DND-41 (cell line): ENCODE measurements at places on chromosomes 5 and 9.

- DNase-seq = no peak
These were observed 21.9 kb upstream of the DUSP1 start for GRCh38 chr5:172792701-172793570.

GRCh38 chr5:178207183-178207916 is 3.0 kb downstream of the HNRNPAB start:
- no peak for DNase-seq

DNA sequence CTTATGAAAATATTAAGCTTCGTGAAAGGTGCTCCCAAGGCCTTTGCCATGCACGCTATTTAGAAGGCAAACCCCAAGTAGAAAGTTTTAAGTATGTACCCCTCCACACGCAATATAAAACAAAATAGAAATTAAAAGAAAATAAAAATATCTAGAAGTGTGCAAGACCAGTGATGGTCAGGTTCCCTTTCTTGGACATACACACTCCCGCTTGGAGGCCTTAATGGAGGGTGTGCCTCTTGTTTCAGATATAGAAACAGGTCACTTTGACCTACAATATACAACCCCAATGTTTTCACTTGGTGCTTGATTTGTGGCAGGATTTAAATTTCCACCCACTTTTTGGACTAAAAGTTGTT is 127.4 kb upstream of the STC2 start:
- no peak for DNase-seq

DNA sequence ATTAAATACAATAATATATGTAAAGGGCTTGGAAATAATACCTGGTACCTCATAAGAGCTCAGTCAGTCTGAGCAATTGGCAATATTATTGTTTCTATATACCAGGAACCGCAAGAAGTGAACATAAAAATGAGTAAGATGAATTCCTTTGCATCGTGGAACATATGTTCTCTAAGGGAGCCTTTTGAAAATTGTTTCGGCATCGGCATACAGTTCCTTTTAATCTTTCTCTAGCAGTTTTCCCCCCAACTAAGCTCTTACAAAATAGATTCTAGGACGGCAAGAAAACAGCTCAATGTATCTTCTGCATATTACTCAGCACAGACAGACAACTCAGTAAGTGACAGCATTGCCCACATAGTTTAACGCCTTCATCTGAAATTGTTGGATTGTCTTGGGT is 426.6 kb upstream of the WWC1 start:
- no peak for DNase-seq

DNA sequence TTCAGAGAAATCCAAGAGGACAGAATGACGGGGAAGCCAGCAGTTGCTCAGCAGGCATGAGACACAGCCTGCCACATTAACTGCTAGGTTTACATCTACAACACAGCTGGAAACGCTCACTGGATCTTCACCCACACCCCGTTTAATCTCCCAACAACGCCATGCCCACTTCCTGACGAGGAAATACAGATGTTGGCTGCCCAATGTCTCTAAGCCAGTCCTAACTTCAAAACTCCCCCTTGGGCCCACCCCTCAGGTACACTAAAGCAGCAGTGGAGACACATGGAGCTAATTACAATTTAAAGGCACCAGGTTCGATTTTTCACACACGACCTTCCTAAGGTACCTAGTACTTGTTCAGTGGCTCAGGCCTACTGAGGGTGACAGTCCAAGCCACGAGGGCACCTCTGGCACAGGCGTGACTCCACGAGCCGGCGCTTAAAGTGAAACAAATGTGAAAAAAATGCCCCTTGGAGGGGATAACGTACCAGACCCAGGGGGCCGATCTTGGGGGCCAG is 904 bp downstream of the RPL12 start:
- peak; percentile 58 for DNase-seq

- DNase-seq = peak; percentile 8
These were observed 146.9 kb upstream of the SLC1A3 start for GRCh38 chr5:36459176-36460135.

DNA sequence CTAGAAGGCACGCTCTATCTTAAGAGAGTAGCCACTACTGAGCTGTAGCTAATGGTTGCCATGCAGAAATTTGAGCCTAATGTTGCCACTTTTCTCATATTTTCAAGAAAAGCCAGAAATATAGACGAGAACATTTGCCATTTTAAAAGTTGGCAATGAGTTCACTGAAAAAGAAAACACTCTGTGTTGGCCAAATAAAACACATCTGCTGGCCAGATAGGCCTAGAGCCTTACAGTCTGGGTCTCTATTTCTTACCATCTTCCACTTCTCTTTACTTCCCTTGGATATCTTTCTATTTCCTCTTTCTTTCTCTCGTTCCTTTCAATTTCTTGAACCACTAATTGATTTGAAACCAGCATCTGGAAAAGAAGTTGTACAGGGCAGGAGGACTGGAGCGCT is 36.6 kb upstream of the VCAN start:
- no peak for DNase-seq

DNA sequence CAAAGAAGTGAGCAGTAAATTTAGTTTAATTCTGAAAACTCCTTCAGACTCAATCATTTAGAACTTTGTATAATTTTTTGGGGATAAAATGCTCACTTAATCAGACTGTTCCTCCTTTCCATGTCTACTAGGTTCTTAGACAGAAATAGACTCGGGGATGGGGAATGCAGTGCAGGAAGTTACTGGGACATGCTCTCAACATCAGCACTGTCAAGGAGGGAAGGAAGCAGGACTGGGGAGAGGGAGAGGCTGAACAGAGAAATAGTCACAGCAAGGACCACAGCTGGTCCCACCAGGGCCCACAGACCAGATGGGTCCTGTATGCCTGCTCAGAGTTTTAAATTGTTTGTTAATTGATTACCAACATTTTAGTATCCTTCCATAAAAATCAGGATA is 310.1 kb upstream of the MSX2 start:
- DNase-seq = no peak

- no peak for DNase-seq
These were observed 7.1 kb upstream of the PJA2 start for GRCh38 chr5:109416882-109417281.

- no peak for DNase-seq
These were observed 32.5 kb upstream of the ZNF366 start for GRCh38 chr5:72539726-72540125.
